ENCODE measurements at places on chromosomes 7 and 10.

DNA sequence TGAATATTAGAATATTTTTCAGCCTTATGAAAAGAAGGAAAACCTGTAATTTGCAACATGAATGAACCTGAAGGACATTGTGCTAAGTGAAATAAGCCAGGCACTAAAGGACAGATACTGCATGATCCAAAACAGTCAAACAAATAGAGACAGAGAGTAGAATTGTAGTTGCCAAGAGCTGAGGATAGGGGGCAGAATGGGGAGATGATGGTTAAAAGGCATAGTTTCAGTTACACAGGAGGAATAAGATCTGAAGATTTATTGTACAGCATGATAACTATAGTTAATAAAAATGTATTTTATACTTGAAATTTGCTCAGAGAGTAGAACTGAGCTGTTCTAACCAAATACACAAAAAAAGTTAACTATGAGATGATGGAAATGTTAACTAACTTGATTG lies 149.0 kb upstream of the TMEM106B start:
- DNase-seq = no peak

DNA sequence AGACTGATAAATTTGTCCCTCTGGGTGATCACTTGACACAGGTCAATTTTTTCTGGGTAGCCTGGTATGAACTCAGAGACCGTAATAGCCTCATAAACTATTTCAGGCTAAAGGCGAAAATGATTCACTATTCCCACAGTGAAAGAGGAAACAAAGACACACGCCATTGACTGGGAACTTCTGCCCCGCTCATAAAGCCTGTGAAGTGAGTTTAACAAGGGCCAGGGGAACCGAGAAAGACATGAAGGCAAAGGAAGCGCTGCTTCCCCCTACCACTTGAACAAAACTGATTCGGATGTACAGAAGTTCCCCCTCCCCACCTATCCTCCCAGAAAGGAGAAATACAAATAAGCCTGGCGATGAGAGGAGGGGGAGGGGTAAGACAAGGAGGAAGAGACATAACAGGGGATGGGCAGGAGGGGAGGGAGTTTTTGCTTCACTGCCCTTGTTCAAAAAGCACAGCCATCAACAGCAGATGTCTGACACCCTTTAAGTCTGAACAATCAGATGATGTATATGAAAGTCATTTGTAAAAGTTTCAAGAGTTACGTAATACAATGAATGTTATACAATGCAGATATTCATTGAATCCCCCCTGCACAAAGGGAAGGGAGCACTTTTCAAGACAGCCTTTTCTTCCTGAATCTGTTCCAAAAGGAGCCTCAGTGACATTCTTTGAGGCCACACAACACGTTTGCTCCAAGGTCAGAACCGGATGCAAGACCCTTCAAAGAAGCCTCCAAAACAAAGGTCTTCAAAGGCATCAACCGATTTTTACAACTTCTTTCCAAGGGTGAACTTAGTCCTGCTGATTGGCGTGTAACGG lies 734 bp downstream of the ABCB4 start:
- DNase-seq = no peak

GRCh38 chr10:9091530-9092093 lies 1037.1 kb downstream of the GATA3 start:
- no peak for DNase-seq

DNA sequence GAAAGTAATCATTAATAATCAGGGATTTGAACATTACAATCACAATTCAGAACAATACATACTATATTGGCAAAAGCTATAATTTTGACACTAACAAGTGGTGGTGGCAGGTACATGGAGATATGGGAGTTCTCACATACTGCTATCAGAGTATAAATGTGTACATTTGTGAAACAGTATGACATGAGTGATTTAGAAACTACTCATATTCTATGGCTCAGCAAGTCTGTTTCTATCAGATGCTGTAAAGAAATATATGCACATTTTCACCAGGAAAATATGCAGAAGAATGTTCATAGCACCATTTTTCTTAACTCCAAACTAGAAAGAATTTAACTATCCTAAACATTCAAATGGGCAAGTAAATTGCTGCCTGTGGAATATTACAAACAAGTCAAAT lies 620.0 kb downstream of the SH2D4B start:
- no peak for DNase-seq

DNA sequence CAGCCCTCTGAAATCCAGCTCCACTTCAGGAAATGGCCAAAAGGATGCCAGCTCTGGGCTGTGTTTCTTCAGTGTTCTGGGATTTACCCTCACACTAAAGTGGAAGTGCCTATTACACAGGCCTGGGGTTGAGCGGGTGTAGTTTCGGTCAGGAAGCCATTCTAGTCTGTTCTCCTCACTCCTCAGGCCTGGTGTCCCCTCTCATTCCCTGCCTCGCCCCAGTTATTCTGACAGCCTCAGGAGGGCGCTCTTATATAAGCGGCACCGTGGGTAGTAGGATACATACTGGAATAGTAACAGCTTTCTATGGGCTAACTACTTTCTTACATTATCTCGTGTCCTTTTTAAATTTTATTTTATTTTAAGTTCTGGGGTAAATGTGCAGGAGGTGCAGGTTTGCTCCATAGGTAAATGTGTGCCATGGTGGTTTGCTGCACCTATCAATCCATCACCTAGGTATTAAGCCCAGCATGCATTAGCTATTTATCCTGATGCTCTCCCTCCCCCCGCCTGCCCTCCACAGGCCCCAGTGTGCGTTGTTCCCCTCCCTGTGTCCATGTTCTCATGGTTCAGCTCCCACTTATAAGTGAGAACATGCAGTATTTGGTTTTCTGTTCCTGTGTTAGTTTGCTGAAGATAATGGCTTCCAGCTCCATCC lies 12.2 kb upstream of the LGI1 start:
- no peak for DNase-seq

All from NCI-H1436 treated with DMSO at 0.1 percent for 48 hours (cell line).